ENCODE measurements at places on chromosomes 1 and 21.
A peak's percentile ranks its signal among the peaks of the same experiment; 100 is the strongest.

DNA sequence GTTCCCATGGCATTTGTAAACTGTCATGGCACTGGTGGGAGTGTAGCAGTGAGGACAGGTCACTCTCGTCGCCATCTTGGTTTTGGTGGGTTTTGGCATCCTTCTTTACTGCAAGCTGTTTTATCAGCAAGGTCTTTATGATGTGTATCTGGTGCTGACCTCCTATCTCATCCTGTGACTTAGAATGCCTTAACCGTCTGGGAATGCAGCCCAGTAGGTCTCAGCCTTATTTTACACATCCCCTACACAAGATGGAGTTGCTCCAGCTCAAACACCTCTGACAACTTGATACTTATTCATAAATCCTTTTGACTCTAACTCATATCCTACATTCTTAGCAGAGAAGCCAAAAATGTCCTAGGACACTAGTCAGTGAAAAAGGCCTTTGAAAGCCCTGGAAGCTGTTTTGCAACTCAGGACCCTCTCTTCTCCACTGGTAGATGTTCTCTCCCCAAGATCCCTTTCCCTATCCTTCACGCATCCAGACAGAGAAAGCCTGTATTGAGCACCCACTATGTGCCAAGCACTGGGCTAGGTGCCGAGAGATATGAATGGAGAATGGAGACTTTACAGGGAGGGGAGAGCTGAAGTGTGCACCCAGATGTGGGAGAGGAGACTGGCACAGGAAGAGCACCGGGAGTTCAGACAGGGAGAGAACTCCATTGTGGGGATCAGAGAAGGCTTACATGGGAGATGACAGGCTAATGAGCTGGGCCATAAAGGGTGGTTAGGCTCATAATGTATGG is 6.7 kb upstream of the CSRP1 start:
- H3K4me1 ChIP-seq, result peaks cover 45% of the 10 kb centered on the region
- H3K27ac ChIP-seq, result no peak overlapping the region
- H3K36me3 ChIP-seq, result no peaks in the 10 kb centered on the region
- no peak for DNase-seq

DNA sequence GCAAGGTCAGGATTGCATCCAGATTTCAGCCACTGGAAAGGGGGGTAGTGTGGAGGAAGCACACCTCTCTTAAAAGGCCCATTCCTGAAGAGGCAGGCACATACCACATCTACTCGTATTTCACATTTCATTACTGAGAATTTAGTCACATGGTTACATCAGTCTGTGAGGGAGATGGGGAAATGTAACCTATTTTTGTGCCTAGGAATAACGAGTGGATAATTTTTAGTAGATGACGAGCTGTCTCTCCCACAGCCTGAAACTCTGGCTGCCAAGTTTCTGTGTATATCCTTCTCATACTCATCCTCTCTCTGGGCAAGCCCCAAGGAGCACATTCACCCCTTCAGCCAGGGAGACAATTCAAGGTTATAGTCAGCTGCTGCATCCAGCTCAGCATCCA is 10.3 kb upstream of the C21orf91 start:
- no peak for DNase-seq
- H3K4me1 ChIP-seq, result no peaks in the 10 kb centered on the region
- H3K36me3 ChIP-seq, result no peaks in the 10 kb centered on the region
- H3K27me3 ChIP-seq, result no peaks in the 10 kb centered on the region

GRCh38 chr1:214022810-214023425 is 35.1 kb downstream of the PROX1 start:
- no peak overlapping the region for H3K27ac ChIP-seq
- no peak for DNase-seq
- H3K36me3 ChIP-seq, result no peaks in the 10 kb centered on the region
- H3K27me3 ChIP-seq, result no peaks in the 10 kb centered on the region
- H3K4me3 ChIP-seq, result no peak overlapping the region

GRCh38 chr1:29586215-29586614 is 349.9 kb downstream of the PTPRU start:
- H3K36me3 ChIP-seq, result no peaks in the 10 kb centered on the region
- no peaks in the 10 kb centered on the region for H3K27me3 ChIP-seq
- no peaks in the 10 kb centered on the region for H3K4me1 ChIP-seq
- no peak overlapping the region for H3K4me3 ChIP-seq

DNA sequence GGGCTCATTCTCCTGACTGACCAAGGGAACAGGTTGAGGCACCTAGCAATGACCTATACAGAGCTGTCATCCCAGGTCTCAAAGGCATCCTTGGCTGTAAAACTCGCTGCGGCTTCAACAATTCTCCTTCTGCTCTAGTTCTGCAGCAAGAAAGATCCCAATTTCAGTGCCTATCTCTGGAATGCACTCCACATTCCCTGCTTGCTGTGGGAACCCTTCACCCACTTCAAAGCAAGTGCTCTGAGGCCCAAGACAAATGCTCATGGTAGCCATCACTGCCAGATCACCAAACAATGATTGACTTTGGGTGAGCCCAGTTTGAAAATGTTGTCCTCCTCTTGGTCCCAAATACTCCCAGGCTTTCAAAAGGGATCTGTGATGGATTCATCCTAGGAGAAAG is 37.7 kb upstream of the FMO3 start:
- no peaks in the 10 kb centered on the region for H3K4me1 ChIP-seq
- H3K4me3 ChIP-seq, result no peak overlapping the region
- H3K27ac ChIP-seq, result no peak overlapping the region
- DNase-seq, result no peak
- H3K36me3 ChIP-seq, result no peaks in the 10 kb centered on the region
- H3K27me3 ChIP-seq, result no peaks in the 10 kb centered on the region

- no peaks in the 10 kb centered on the region for H3K36me3 ChIP-seq
- H3K4me3 ChIP-seq, result no peak overlapping the region
- no peaks in the 10 kb centered on the region for H3K4me1 ChIP-seq
- H3K27ac ChIP-seq, result no peak overlapping the region
- no peak for DNase-seq
Observed at GRCh38 chr1:5936126-5936525, 56.1 kb downstream of the NPHP4 start.

- H3K4me1 ChIP-seq, result no peaks in the 10 kb centered on the region
- no peak for DNase-seq
- no peak overlapping the region for H3K27ac ChIP-seq
Observed at GRCh38 chr1:209238356-209238755, 345.2 kb upstream of the CAMK1G start.

DNA sequence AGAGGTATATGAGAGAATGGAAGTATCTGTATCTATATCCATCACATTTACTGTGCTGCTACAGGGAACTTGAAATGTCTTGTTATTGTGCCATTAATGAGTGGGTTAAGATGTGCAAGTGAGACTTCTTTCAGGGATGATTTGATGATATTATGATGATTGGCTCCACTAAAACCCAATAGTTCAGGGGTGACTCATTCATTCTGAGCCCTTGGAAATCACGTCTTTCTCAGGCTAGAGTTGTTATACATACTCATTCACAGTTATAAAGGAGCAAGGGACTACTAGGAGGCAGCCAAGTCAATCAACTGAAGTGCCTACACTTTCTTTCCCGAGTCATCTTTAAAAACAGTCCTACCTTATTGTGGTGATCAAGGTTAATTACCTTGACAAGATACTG is 1109.8 kb upstream of the B3GALT2 start:
- no peaks in the 10 kb centered on the region for H3K36me3 ChIP-seq
- no peak for DNase-seq
- H3K27ac ChIP-seq, result no peak overlapping the region

DNA sequence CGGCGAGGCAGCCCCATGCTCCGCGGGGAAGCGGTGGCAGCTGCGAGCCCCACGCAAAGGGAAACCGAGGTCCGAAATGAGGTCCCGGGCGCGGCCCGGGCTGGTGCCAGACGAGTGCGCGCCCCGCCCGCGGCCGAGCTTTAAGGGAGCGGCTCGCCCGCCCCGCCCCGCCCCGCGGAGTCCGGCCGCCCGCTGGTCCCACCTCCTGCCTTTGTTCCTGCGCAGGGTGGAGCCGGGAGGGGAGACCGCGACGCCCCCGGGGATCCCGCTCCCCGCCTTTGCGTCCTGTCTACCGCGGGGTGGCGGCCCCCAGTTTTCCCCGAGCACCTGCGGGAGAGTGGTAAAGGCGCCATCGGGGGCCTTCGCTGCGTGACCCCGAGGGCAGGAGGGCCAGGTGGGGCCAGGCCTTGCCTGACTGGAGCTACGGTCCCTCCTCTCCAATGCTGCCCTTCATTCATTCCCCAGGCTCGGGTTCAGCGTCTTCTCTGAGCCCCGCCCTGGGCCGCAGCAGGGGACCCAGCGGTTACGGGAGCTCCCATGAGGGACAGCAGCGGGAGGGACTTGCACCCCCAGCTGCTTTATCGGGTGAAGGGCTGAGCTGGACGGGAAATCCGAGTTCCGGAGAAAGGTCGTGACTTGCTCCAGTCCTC is at the start of gene HES2:
Gene HES2, minus strand, starts transcription at position 116 of the 650 bp plus-strand sequence. Its CDS starts 99 bp downstream, at position 17.
- peaks cover 50% of the 10 kb centered on the region for H3K4me1 ChIP-seq
- no peaks in the 10 kb centered on the region for H3K36me3 ChIP-seq
- H3K4me3 ChIP-seq, result no peak within 1 kb of the TSS
- peaks cover 41% of the 10 kb centered on the region for H3K27me3 ChIP-seq

DNA sequence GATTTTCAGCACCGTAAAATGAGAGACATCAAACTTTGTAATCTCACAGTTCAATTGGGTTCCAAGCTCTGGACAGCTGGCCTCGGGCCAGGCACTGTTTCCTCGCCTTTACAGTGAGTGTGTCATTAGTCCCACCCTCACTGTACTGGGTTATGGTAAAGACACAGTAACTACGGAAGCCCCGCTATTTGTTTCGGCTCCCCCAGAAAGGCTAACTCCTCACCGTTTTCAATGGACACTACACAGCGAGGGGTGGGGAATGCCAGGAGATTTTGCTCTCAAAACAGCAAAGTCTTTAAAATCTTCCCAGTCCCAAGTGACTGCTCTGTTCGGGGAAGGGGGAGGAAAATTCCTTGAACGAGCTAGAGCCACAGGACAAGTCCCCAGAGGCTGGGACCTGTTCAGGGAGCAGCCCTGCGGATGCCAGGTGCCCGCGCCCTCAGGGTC is 757 bp upstream of the SPSB1 start:
- peaks cover 54% of the 10 kb centered on the region for H3K4me1 ChIP-seq
- H3K4me3 ChIP-seq, result peak overlapping the region; percentile 59
- H3K27ac ChIP-seq, result peak overlapping the region; percentile 82
- DNase-seq, result peak; percentile 76

DNA sequence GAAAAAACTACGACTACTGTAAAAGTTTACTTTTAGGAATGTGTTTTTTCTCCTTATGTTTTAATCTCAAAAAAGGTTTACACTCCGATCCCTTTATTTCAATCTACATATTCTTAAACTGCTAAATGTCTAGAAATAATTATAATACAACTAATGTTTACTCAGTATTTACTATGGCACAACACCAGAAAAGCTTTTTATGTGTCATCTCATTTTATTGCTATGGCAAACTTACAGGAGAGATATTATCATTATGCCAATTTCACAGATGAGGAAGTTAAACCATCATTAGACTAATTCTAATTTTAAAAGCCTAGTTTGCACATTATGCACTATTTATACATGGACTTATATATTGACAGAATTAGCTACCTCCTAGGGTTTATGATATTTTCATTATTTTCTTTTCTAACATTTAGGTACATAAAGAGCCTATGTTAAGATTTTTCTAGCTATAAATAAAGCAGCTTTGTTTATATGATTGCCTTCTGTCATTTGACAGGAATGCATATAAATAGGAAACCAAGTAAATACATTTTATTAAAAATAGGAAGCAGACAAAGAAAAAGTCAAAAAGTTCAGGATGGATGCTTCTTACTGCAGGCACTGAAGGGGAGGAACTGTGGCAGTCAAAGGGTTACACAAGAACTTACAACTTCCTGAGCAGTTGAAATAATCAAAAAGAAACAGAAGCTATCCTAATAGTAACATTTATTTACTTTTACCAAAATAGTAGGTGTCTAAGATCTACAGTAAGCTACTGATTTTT is 442.4 kb downstream of the LTN1 start:
- H3K4me3 ChIP-seq, result no peak overlapping the region
- no peaks in the 10 kb centered on the region for H3K4me1 ChIP-seq
- no peaks in the 10 kb centered on the region for H3K27me3 ChIP-seq
- H3K27ac ChIP-seq, result no peak overlapping the region
- no peak for DNase-seq

- H3K4me3 ChIP-seq, result no peak overlapping the region
- DNase-seq, result no peak
- H3K27me3 ChIP-seq, result no peaks in the 10 kb centered on the region
- peaks cover 9% of the 10 kb centered on the region for H3K4me1 ChIP-seq
Observed at GRCh38 chr1:51482881-51483280, 36.2 kb downstream of the EPS15 start.

- no peak for DNase-seq
- no peak overlapping the region for H3K4me3 ChIP-seq
- no peaks in the 10 kb centered on the region for H3K36me3 ChIP-seq
- H3K27ac ChIP-seq, result no peak overlapping the region
- peaks cover 3% of the 10 kb centered on the region for H3K4me1 ChIP-seq
Observed at GRCh38 chr21:33132054-33132453, 62.1 kb downstream of the OLIG1 start.

GRCh38 chr1:7574121-7575040 is 196.7 kb upstream of the VAMP3 start:
- peak overlapping the region; percentile 76 for H3K27ac ChIP-seq
- H3K4me3 ChIP-seq, result no peak overlapping the region
- peak; percentile 91 for DNase-seq

DNA sequence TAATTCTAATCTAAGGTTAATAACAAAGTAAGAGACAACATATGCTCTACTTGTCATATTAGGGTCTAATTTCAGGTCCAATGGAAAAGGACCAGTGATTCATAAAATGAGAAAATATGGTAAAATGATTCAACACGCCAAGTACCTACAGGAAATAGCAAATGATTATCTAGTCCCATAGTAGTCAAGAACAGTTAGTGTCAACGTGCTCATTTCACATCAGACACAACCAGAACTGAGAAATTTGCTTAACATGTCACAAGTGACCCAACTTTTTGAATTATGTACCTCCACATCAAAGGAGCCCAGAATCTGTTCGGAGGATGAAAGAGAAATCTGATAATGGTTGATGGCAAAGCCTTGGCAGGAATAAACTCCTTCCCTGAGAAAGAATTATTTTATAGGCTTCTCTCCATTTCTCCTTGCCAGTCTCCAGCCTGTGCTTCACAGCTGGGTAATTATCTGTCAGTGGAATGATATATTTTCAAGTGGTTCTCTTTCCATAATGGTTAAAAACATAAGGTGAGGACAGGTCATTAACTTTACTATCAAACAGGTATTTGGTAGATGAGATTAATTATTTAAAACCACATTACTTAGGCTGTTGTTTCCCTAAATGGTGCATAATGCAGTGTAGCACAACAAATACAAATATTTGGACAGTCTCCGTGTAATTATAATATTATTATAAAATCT is 83.2 kb downstream of the APP start:
- H3K36me3 ChIP-seq, result no peaks in the 10 kb centered on the region
- no peak for DNase-seq
- no peaks in the 10 kb centered on the region for H3K27me3 ChIP-seq
- no peak overlapping the region for H3K4me3 ChIP-seq
- H3K4me1 ChIP-seq, result no peaks in the 10 kb centered on the region
- H3K27ac ChIP-seq, result no peak overlapping the region

Measured in body of pancreas (tissue), 4 donors.